ENCODE measurements at places on chromosomes 4 and X.

DNA sequence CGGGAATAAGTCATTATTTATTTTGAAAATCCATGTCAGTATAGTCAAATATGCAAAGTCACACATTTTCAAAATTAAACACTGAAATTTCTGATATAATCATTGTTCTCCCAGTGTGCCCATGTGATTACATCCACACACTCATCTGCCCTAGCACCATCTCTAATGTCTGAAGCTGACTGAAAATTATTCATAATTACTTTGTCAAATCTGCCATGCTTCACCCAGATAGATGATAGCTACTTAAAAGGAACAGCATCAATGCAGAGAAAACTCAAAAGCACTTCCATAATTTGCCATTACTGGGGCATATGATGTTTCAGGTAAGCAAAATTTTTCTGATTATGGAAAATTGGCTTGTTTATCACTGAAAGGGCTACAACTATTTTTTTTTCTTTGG, 1433.3 kb upstream of the IGFBP7 start:
- no peak for DNase-seq

DNA sequence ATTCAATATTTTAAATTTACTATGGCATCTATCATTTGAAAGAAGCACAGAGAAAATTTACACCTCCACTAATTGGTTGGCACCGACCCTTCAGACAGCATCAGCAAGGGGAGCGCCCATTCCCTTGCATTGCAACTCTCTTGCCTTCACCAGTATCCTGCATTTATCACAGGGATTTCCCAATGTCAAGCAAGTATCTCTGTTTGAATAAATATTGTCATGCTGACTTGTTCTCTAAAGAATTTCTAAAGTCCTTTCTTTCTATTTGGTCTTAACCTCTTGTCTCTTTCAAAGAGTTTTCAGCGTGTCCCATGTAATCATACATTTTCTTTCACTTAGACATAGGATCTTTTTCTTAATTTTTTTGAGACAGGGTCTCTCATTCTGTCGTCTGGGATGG, 10.4 kb downstream of the DCTD start:
- no peak for DNase-seq

DNA sequence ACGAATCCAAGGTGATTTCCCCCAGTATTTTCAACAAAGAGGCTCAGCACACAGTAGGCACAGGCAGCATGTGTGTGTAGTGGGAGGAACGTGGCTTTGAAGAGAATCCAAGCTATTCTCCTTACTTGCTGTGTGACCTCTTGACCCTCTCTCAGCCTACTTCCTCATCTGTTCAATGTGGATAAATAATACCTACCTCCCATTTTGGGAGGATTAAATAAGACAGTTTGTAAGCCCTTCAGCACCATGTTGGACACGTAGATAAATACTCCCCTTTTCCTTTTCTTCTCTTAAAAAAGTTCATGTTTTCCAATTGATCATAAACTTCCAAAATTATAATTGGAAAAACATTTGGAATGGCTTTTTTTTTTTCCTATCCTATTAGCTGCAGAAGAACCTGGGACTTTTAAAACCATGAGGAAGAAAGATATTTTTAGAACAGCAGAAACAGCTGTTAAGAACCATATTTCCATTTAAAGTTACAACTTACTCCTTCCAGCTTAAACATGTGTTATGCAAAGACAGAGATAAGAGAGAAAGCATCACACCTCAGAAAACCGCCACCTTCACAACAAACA, 56.1 kb upstream of the TMEM131L start:
- peak; percentile 8 for DNase-seq

GRCh38 chr4:120319046-120319767, 252.6 kb upstream of the MAD2L1 start:
- no peak for DNase-seq

DNA sequence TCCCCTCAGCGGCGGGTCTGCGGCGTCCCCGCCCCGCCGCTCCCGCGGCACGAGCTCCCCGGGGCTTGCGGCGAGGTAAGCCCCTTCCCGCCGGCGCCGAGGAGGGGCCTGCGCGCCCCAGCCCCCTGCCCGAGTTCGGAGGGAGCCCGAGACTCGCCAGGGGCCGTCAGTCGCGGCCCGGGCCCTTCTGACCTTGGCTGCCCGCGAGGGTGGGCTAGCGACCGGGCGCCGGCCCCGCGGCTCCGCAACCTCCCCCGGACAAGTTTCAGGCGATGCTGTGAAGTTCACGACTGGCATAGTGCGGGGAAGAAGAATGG, 554 bp downstream of the CDKL5 start:
- no peak for DNase-seq

DNA sequence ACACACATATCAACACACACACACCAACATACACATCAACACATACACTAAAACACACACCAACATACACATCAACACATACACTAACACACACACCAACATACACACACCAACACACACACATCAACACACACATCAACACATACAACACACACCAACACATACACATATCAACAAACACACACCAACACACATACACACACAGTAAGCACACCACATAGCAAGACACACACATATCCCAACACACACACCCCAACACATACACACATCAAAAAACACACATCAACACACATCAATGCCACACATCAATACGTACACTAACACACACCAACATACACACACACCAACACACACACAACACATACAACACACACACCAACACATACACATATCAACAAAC, 40.9 kb upstream of the MAN2B2 start:
- DNase-seq, result no peak

DNA sequence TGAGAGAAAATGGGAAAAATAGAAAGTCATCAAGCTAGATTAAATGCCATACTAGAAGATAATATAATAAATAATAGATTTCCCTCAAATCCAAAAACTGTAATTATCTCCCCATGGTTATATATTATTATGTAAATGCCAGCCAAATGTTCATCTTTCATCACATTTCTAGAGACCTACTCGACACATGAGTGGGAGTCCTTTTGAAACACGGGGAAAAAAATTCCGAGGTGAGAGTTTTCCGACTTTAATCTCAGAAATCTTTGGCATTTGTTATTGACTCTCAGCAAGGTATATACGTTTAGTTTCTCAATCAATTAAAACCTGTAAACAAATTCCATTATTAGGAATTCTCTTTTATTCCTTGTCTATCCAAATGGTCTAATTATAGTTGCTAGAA, 465.4 kb upstream of the SMIM31 start:
- no peak for DNase-seq

- DNase-seq, result no peak
These were observed 1.3 kb upstream of the PLXNB3 start for GRCh38 chrX:153762626-153763173.

DNA sequence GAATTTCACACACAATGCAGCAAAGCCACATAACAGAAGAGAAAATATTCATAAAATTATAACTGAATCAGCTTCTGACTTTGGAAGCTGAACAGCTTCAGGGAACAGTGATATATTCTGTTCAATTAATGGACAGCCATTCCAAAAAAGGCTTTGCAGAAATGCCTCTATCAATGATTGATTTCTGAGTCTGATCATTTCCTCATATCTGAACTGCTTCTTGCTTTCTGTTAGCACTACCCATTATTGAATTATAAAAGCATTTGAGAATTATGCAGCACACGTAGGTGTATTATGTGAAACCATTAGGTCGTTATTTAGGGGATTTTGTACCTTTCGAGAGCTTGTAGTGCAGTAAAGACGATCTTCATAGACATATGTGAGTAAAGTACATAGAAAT, 159.6 kb downstream of the STIM2 start:
- DNase-seq, result no peak

DNA sequence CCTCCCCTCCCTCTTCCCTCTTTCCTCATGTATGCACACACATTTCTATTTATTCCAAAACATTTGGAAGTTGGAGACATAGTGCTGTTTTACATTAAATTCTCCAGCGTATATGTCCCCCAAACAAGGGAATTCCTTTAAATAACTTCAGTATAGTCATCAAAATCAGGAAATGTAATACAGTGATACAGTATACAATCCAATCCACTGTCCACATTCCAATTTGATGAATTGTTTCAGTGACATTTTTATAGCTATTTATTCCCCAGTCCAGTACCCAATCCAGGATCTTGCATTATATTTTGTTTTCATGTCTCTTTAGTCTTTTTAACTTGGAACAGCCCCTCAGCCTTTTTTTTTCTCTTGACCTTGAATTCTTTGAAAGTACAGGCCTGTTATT, 233.0 kb downstream of the DKK2 start:
- DNase-seq, result peak; percentile 57

DNA sequence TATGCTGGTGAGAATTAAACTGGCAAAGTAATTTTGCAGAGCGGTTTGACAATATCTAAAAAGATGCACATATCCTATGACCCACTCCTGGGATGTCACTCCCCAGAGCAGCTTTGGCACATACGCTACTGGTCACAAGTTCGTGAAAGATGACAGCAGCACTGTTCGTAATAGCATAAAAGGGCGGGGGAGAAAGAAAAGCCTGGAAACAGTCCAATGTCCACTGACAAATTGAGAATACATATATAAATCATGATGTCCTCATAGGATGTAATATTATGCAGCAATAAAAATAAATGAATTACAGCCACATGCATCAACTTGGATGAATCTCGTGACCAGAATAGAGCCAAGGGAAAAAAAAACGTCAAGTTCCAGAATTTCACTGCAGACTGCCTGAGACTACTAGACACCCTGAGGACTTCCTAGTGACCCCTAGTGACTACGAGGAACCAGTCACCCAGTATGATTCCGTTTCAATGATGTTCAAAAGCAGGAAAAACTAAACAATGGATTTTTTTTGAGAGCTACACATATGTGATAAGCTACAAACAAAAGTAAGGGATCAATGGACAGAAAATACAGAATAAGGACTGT, 1.8 kb downstream of the PCSK1N start:
- DNase-seq, result peak; percentile 1

- no peak for DNase-seq
These were observed 51.4 kb downstream of the MED28 start for GRCh38 chr4:17665852-17666251.

- no peak for DNase-seq
These were observed 29.9 kb downstream of the VCX2 start for GRCh38 chrX:8140986-8141744.

DNA sequence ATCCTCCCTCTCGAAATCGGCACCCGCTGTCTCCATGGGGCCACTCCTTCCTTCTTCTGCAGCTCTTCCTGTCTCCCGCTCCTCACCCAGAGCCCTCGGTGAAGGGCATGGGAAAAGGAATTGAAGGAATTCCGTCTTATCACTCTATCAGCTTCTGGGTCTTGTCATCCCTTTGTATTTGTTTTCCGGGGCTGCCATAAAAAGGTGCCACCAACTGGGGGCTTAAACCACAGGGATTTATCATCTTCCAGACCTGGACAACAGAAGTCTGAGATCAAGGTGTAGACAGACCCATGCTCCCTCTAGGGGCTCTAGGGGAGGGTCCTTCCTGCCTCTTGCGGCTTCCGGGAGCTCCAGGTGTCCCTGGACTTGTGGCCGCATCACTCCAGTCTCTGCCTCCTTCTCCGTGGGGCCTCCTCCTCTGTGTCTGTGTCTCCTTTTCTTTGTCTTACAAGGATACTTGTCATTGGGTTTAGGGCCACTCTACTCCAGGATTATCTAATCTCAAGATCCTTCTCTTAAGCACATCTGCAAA, 24.0 kb downstream of the CD99 start:
- no peak for DNase-seq

- DNase-seq, result no peak
These were observed 596.5 kb downstream of the NLGN4X start for GRCh38 chrX:5632061-5632614.

- peak; percentile 8 for DNase-seq
These were observed 395.2 kb downstream of the MID1IP1 start for GRCh38 chrX:39196192-39197102.

- no peak for DNase-seq
These were observed 41.5 kb upstream of the ZXDA start for GRCh38 chrX:57951666-57952319.

DNA sequence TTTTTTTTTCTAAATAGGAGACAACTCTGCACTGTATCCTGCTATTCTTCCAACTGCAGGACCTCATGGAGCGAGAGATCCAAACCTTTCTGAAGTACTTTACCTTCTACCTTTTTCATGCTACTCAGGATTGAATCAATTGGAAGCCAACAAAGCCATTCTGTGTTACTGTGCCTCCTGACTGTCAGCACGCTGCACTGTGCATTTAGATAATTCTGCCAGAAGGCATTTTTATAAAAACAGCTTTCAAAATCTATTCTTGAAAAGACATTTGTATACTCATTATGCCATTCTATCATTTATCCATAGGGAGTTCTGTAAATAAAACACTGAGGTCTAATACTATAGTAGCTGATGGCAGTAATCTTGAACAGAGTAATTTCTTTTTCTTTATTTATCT, 142.8 kb downstream of the SLIT2 start:
- DNase-seq, result no peak

DNA sequence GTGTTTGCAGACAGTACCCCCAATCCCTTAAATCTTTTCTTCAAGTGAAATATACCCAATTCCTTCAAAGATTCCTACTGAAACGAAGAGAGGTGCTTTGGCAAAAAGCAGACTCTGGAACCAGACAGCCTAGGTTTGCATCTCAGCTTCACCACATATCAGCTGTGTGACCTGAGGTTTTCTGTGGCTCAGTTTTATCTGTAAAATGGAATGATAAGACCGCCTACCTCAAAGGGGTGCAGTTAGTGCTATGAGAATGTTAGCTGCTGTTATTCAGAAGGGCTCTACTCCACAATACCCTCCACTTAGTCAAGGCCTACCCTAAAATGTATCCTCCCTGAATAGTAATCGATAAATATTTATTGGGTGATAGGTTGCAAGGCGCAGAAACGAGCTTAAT, 664 bp downstream of the PIR start:
- no peak for DNase-seq

DNA sequence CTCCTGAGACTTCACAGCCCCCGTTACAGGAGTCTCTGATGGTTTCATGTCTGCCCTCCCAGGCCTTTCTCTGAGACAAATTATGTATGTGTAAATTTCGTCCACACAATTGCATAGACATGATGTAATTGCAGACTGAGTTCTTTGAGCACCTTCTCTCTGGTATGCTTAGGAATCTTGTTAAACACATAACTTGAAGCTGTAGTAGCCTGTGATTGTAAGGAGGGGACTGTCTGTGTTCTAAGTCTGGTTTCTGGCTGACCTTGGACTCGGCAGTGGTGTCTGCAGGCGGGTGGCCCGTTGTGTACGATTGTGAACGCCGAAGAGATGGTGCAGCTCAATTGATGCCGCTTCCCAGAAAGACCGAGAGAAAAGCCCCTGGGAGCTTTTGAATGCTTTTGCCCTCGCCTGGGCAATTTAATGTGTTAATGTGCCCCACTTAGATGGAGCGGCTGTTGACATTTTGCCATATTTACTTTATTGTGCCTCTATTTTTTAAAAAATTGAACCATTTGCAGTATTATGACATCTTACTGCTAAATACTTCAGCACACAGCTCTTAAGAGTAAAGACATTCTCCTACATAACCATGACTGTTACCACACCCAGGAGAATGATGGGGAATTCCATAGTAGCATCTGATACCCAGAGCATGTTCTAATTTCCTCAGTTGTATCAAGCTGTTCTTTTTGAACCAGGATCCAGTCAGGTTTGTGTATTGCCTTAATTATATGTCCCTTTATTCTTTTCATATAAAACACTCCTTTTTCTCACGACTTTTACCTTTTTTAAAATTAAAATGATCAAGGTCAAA, 58.4 kb upstream of the TADA2B start:
- no peak for DNase-seq

- DNase-seq, result no peak
These were observed 711.9 kb upstream of the ATOH1 start for GRCh38 chr4:93116624-93117023.
